ENCODE measurements at places on chromosomes 1 and 21.

DNA sequence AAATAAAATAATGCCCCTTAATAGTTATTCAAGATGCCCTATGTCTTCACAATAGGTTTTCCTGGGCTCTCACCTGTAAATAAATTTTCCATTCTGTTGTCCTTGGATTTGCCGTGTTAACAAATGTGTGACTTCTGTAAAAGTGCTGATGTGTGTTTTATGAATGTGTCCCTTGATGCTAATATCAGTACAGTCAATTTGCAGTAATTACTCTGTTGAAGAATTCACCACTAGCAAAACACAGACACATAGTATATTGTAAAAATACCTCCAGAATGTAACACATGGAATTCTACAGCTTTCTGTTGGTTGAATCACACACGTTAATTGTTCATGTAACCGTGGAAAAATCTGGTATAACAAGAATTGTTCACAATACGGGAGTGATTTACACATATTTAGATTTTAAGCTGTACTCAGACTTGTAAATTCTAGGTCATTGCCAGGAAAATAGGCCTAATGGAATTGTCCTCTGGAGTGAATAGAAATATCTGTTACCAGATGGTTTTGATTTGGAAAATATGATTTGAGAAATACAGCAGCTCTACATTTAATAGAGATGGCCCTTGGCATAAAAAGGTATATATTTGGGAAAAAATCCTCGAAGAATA lies 36.7 kb upstream of the KCNK2 start:
- no peak for DNase-seq

GRCh38 chr1:222821239-222821638 lies 6.4 kb downstream of the DISP1 start:
- DNase-seq: no peak

GRCh38 chr1:183620311-183620710 lies 15.3 kb downstream of the ARPC5 start:
- DNase-seq: no peak

DNA sequence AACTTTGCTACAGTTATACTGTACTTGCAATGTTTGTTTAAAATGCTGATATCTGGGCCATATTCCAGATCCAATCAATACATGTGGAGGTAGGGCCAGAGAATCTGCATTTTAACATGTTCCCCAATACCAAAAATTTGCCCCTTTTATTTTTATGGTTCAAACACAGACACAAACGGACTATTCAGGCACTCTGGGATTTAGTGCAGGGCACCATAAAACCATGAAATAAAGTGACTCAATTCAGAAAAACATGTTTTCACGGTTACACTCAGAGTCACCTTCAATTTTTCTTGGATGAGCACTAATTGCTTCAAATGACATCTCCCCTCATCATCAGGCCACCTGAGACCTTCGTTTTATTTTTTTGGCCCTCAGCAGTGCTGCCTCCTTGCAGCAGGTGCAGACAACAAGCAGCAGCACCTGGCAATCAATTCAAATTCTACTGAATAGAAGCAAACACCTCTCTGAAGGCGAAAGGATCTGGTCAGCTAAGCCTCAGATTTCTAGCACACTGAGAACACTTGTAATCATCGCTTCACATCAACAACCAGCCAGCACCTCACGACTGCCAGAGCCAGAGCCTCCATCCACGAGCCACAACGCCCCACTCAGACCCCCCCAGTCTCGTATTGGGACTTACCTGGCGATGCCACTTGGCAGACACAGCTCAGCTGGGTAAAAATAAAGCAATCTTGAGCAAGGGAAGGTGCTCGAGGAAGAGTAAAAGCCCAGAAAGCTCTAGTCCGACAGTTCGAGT lies 1.1 kb downstream of the ERO1B start:
- no peak for DNase-seq
